ENCODE measurements at places on chromosomes 6 and 20.

DNA sequence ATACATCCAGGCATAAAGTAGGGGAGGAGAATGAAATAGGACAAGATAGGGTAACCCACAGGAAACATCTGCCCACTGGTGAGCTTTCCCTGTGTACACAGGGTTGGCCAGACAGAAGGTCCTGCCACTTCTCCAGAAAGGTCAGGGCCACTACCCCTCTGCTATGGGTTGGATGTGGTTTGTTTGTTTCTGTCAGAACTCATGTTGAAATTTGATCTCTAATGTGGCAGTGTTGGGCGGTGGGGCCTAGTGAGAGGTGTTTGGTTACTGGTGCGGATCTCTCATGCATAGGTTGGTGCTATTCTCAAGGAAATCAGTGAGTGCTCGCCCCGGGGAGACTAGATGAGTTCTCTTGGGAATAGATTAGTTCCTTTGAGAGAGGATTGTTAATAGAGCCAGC is 15.6 kb upstream of the MAS1 start:
- no peak for DNase-seq

DNA sequence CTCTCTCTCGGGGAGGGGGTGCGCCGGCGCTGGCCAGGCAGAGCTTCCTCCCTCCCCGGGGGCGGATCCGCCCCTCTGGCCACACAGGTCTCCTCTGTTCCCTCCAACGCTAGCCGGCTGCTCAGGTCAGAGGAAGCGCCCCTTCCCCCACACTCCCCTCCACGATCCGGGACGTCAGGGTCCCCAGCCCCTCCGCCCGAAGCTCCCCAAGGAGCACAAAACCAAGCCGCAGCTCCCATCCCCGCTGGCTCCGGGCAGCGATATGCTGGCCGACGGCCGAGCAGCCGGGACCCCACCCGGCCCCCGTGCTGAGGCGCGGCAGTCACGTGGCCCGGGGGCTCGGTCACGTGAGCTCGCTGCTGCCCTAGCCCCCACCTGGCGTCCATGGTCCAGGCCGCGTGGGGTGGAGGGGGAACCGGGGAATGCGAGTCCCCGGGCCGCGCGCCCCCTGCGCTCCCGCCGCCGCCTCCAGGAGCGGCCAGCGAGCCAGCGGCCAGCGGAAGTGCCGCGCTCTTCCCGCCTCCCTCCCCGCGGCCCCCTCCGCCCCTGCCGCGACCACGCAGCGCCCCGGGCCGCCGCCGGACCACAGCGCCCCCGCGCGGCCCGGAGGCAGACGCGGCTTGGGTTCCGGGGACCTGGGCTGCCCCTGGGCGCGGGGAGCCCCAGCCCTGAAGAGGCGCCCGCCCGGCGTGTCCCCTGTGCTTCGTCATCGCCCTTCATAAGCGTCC is at the start of gene SLC35B2:
SLC35B2 (minus strand) TSS at position 504 of the 728 bp plus-strand sequence; CDS start at position 386, 118 bp downstream.
- peak; percentile 70 for DNase-seq

DNA sequence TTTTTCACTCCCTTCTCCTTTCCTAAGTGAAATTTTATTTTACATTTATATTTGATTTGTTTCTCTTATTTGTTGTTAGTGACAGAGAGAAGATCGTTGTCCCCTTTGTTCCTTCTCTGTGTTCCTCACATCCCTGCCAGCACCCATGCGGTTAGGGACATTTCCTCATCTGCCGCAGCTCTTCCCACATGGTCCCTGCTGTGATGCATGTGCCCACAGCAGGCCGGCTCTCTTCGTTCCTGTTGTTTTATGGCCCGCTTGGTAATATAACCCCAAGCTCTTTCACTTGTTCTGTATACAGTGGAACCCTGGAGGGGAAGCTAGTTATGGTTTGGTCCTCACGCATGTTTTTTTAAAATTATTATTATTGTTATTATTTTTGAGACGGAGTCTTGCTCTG is 23.6 kb downstream of the DTD1 start:
- no peak for DNase-seq

GRCh38 chr20:42846784-42847490 is 342.8 kb downstream of the PTPRT start:
- no peak for DNase-seq

DNA sequence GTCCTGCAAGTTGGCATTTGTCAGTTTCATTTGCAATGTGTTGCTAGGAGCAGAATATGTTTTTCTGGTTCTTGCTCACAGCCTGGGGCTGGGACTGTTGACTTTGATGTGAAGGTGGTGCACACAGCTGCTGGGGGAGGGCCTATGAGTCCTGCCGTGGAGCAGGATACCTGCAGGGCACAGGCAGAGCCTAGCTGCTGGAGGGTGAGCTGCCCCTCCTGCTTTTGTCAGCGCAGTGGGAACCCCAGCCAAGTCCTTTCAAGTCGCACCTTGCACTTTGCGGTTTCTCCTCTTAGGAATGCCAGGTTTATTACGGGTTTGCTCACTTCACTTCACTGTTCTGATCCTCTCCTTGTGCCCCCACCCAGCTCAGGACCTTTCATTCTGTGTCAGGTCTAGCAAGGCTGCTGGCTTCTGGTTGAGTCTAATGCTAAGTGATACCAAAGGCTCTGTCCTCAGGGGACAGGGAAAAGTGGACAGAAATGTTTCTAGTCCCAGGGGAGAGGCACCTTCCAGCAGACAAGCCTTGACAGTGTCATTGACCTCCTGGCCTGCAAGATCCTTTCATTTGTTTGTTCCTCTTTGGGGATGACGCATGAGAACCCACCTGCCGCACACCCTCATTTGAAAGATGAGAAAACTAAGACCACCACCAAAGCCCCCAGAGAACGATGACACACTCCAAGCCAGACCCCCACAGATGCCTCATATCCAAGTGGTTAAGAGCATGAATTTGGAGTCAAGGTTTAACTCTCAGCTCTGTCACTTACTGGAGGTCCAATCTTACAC is 2.7 kb upstream of the SPO11 start:
- DNase-seq, result no peak

GRCh38 chr6:65259059-65259458 is 448.0 kb downstream of the EYS start:
- no peak for DNase-seq

- DNase-seq, result no peak
Measured at GRCh38 chr20:37333848-37334318, 12.1 kb upstream of the SRC start.

- peak; percentile 24 for DNase-seq
Measured at GRCh38 chr6:36955671-36956445, 1.3 kb downstream of the PI16 start.

GRCh38 chr6:149464411-149464810 is 20.4 kb downstream of the ZC3H12D start:
- DNase-seq, result no peak

- no peak for DNase-seq
Measured at GRCh38 chr6:83511901-83512681, at the start of gene PRSS35. PRSS35 (plus strand) TSS chr6:83512534; CDS start chr6:83523442, 10,908 bp downstream.
